ENCODE measurements at places on chromosomes 4 and X.

DNA sequence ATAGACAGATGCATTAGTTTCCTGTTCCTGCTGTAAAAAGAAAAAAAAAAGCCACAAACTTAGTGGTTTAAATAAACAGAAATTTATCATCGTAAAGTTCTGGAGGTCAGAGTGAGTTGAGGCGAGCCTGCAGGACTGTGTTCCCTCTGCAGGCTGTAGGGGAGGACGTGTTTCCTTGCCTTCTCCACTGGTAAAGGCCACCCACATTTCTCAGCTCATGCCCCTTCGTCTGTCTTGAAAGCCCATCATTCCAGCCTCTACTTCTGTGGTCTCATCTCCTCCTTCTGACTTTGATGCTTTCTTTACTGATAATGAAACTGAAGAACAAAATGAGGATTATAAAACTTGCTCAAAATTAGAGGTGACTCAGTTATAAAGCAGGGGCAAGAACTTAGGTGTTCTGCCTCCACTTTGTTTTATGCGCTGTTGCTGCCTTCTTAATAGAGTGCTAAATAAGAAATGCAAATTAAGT, 143.0 kb downstream of the STIM2 start:
- no peak for DNase-seq

- DNase-seq, result peak; percentile 30
These were observed 87.0 kb downstream of the PHOX2B start for GRCh38 chr4:41661442-41662076.

DNA sequence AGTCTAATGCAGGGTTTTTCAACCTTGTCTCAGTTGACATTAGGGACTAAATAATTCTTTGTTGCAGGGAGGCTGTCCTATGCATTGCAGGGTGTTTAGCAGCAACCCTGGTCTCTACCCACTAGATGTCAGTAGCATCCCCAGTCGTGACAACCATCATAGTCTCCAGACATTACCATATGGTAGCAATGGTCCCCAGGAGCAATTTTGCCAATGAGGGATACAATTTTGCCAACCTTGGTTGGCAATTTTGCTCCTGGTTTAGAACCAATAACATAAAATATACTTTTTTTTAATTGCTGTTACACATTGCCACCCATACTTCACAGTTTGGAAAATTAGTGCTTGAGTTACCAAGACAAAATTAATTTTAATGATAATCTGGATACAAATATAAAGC, 6.0 kb downstream of the EREG start:
- DNase-seq, result peak; percentile 2

GRCh38 chr4:21512353-21512752, 436.2 kb downstream of the KCNIP4 start:
- peak; percentile 28 for DNase-seq

GRCh38 chr4:151524610-151525009, 115.6 kb downstream of the FHIP1A start:
- DNase-seq, result no peak

GRCh38 chr4:141635736-141636081, 674 bp upstream of the IL15 start:
- DNase-seq, result no peak

- DNase-seq, result no peak
These were observed 26.7 kb upstream of the GUCY1A1 start for GRCh38 chr4:155639704-155640523.

- no peak for DNase-seq
These were observed 61.2 kb downstream of the POU4F2 start for GRCh38 chr4:146699910-146700309.

DNA sequence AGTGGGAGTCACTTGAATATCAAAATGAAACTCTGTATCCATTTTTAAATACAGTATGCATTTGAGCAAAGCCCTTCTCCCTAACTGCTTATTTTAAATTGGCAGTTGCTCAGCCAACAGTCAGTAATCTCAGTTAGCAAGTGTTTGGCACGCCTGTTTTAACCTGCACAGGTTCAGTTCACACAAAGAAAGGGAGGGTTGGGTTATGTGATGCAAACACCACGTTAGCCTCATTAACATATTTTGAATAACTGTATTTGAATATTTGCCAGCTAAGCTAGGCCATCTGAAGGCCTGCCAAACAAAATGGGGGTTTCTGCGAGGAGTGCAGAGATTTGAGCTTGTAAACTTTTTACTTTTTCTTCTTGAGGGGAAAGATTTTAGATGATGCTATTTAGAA, 19.8 kb downstream of the GAB1 start:
- DNase-seq, result no peak

DNA sequence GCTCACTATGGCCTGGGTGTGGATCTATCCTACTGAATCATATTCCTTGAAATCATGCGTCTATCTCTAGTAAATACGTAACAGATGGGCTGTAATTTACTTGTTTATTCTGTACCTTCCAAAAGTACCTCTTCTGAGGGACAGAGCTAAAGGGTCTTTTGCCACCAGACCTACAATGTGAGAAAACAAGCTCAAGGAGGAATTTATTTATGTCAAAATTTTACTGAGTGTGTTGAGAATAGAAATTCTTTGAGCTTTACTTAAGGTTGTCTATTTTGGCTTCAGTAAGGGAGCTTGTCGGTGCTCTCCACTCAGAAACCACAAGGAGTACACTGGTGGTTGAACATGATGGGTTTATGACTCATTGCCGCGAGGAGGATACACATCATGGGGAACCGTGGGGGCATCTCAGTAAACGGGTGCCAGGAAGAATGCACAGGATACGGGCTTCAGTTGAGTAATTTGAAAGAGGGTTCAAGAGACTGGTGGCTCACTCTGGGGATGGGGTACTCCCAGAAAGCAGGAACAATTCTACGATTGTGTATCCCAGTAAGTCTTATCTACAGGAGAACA, 3.0 kb downstream of the ANK2 start:
- DNase-seq, result no peak

GRCh38 chr4:96497621-96498020, 657.7 kb downstream of the PDHA2 start:
- no peak for DNase-seq

- no peak for DNase-seq
These were observed at the start of gene TMEM156 for GRCh38 chr4:39032218-39033085. Gene TMEM156, minus strand, starts transcription at chr4:39032409. Its CDS starts 96 bp downstream, at chr4:39032313.

- no peak for DNase-seq
These were observed 56.4 kb downstream of the IRF2 start for GRCh38 chr4:184417802-184418511.

- DNase-seq, result no peak
These were observed 435.7 kb upstream of the FMR1 start for GRCh38 chrX:147476008-147476407.

DNA sequence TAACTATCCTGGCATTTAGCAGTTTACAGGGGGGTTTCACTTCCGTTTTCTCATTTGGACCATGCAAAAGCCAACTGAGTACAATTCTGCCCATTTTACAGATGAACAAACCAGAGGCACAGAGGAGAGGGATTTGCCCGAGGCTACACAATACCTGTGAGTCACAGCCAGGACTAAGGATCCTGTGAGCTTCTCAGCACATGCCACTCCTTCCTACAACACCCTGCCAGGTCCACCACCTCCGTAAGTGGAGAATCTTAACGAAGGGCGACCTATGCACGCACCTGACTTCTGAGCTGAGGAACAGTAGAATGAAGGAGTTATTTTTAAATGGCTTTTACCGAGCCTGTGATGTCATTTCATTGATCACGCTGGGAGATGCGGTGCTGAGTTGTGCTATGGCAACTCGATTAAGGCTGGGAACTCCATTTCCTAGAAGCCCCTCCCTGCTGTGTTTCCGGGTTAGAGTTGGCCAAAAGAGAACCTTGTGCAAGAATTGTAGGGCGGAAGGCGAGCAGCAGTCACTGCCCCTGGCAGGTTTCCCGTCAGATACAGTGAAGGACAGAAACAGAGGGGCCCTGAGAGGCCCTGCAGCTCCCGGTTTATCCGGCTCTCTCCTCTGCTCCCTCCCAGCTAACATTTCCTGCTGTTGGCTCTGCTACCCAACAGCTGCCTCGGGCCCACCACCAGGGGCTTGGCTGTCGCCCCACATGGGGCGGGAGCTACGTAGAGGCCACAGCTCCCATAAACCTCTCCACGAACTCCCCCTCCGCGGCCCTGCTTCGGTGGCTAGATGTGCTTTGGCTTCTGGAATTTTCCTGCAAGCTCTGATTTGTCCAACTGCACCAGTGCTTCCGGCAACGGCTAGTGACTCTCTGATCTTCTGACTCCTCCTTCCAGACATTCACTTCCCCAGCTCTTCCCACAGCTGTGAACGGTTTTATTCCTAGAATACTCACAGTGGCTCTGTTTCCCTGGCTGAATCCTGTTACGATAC, 75.1 kb upstream of the USP9X start:
- no peak for DNase-seq

GRCh38 chr4:138868562-138868961, 147.0 kb upstream of the NOCT start:
- DNase-seq, result no peak

DNA sequence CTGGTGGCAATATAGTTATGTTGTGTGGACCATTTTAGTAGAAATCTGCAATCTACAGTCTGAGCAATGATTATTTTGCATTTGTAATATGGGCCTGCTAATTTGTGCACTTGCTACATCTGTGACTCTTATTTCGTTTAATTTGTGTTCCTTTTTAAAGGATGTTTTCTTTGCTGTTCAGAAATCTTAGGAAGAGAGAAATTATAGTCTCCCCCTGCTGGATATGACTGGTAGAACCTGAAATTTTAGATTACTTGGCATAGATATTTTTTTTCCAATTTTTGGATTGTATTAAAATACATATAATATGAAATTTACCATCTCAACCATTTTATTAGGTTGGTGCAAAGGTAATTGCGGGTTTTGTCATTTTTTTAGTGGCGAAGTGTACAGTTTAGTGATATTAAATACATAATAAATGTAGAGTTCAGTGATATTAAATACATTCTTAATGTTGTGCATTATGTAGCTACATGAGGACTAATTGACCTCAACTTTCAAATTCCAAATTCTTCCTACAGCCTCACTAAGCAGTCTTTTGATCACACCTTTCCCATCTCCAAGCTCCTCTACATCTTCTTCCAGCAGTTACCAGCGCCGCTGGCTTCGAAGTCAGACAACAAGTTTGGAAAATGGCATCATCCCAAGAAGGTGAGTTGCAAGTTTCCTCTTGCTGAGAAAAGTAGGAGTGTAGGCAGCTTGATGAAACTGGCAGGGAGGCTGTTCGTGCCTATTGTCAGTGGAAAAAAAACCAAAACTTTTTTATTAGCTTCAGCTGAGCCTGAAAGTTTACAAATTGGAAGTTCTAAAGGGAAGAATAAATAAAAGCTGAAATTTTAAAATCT, 82.2 kb downstream of the FNIP2 start:
- no peak for DNase-seq

GRCh38 chrX:129574214-129574613, 34.2 kb downstream of the OCRL start:
- DNase-seq, result no peak

- no peak for DNase-seq
These were observed 16.1 kb upstream of the TASL start for GRCh38 chrX:30593440-30594200.

- no peak for DNase-seq
These were observed 163.6 kb downstream of the ZNF674 start for GRCh38 chrX:46381630-46382029.

DNA sequence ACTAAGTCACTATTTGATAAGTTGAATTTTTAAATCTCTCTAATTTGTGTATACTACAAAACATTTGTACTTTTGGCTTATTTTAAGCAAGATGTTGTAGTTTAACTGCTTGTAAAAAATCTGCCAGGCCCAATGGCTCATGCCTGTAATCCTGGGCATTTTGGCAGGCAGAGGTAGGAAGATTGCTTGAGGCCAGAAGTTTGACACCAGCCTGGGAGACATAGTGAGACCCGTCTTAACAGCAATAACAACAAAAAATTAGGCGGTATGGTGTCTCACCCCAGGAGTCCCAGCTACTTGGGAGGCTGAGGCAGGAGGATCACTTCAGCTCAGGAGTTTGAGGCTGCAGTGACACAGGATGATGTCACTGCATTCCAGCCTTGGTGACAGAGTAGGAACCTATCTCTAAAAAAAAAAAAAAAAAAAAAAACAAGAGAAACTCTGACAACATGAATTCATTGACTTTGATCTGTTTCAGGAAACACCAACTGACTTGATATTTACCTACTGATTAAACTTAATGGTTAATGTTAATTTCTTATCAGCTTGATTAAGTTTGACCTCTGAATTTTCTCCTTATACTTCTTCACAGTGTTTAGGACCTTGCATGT, 8.9 kb downstream of the FHIP1A start:
- DNase-seq, result no peak

GRCh38 chr4:55016131-55016530, 109.3 kb downstream of the KDR start:
- DNase-seq, result no peak

DNA sequence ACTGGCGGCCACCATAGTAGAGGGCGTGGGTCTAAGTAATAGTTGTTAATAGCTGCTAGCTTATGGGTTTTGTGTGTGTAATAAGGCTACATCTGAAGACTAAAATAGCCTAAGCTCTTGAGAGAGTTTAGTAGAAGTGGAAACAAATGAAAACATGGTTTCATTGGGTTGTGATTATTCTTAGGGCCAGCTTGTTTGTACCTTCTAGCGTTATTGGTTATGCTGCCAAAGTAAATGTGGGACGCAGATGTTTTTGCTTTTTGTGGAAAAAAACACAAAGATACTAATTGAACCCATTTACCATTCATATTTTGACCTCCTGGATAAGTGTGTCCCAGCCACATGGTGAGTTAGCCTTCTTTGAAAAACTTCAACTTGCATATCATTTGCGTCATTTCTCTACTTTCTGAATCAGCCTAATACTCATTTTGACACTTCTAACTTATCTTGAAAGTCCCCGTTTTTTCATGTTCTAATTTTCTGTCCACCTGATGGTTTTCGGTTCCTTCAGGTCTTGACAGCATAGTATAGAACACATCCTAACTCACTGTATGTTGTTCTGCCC, 305.3 kb downstream of the FRMPD4 start:
- no peak for DNase-seq

GRCh38 chr4:153326513-153326912, 18.0 kb upstream of the MND1 start:
- no peak for DNase-seq

DNA sequence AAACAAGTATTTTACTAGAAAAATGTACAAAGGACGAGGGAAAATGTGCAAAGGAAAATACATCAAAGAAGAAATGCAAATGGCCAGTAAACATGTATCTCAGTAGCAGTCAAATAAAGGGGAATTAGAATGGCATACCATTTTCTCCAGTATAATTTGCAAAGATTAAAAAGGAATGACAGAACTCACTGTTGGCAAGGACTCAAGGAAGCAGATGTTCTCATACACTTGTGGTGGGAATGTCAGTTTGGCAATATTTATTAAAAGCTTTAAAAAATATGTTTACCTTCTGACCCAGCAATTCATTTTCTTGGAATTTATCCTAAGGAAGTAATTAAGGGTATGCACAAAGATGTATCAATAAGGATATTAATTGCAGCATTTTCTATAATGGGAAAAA, 7.6 kb downstream of the CLCN5 start:
- DNase-seq, result no peak

DNA sequence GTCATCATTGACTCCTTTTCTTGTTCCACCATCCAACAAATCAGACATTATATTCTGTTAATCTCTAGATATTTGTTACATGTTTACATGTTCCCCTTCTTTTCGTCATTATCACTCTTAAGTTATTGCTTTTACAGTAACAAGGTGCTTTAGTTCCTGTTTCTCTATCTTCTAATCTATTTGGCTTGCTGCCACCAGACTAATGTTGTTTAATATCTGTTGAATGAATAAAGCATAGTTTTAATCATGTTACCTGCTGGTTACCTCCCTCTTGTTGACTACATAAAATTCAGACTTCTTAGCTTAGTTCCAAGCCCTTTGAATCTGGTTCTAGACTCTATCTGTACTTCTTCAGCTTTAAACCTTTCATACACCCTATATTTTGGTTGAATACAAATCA, 129.8 kb upstream of the TRIM2 start:
- no peak for DNase-seq

GRCh38 chr4:98237204-98237603, 24.0 kb upstream of the RAP1GDS1 start:
- no peak for DNase-seq
